ENCODE measurements at places on chromosomes 3 and 15.

DNA sequence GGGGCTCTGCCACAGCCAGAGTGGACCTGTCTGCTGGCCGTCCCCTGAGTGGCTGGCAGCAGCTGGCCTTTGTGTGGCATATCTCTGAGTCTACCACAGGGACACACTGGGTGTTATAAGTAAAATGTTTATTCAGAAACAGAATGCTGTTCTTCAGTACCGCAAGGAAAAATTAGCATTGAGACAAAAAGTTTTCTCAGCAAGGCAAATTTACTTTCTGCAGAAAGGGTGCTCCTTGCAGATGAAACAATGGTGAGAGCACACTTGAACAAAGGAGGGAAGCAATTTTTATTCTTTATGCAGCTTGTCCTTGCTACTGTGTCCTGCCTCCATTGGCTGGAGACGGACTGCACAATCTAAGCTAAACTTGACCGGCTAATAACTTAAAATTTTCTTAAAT, 4.0 kb downstream of the TMEM89 start:
- DNase-seq: no peak

DNA sequence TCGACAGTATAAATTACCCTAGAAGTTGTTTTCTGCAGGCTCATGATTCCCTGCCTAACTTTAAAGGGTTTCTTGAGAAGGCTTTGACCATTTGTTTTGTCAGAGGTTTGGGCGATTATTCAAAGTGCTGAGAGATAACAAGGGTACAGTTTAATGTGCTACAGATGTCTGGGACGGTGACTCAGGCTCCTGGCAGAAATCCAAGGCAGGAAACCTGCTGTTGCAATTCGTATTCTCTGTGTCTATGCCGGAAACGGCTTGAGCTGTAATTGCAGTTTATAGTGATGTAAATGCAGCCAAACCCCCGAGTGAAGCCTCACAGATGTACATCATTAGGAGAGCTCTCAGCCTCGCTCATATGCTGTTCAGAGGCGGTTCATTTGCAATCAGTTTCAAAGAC, 65.6 kb downstream of the SYNPR start:
- DNase-seq: no peak

GRCh38 chr3:17032407-17033034, 147.8 kb downstream of the PLCL2 start:
- no peak for DNase-seq

DNA sequence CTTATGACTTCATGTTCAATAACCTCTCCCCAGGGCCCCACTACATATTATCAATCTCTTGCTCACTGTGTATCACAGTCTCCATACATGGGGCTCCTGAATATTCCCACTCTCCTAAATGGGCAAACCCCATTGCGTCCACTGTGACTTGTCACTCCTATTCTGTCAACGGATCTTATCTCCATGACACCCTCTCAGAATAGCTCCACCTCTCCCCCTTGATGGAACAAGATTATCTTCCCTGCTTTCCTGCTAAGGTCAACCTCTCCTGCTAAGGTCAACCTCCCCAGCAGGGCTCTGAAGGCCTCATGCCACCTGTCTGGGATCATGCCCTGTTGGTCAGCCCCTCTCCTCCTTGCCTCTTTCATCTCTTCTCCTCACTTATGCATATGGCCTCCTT, 1.8 kb downstream of the CLDN18 start:
- no peak for DNase-seq

- DNase-seq: no peak
Measured at GRCh38 chr15:78991476-78991875, 46.6 kb upstream of the CTSH start.

DNA sequence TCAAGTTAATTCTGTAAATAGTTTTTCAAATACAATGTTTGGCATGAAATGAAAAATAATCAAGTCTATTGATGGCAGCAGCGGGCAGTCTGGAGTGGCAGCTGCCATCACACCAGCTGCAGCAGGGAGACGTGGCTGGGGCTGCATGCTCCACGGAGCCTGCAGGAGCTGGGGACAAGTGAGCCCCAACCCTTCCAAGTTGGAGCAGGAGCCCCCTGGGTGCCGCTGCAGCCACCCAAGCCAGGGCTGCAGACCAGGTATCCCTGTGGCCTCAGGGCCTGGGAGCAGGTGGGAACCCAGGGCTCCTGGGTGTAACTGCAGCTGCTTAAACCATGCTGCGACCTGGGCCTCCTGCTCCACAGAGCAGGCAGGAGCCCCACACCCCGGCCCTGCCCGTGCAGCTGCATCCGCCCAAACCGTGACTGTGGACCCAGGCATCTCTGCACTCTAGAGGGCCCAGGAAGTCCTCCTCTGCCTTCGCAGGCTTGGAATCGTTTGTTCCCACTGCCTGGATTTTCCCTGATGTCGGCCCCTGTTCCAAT, 257.4 kb downstream of the PLOD2 start:
- DNase-seq: no peak

DNA sequence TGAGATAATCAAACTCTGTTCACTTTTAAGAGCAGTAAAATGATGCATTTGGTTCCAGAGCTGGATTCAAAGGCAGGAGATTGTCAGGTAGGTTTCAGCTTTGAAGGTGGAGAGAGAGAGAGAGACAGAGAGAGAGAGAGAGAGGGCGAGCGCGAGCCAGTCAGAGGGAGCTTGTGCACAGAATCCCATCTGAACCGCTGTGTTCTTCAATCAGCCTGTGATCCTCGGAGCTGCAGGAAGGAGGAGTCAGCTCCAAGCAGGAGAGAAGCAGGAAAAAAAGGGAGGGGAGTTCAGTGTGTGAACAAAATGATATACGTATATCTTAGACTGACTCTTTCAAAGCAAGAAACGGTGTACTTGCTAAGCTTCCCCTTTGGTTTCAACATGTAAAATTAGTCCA, at the start of gene GPR149:
Gene GPR149 (minus strand): TSS at position 177 of the 400 bp plus-strand sequence. CDS start 575 bp downstream, outside the sequence.
- no peak for DNase-seq

GRCh38 chr3:9730657-9731205, 804 bp upstream of the BRPF1 start:
- DNase-seq: no peak

DNA sequence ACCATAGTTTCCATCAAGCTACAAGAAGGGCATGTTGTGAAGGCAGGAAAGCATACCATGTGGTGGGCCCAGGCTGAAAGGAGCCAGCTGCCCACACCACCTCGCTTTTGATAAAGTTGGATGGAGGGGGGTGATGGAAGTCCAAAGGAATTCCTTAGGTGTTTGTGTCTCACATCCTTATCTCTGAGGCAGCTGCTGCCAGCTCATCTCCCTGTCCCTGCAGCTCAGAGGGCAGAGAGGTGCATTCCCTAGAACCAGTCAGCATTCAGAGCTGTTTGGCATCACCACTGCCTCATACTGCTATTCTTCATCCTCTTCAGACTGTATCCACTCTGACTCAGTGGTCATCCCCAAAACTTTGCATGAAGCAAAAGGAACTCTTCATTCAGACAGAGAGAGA, 141.5 kb upstream of the BFSP2 start:
- DNase-seq: no peak

DNA sequence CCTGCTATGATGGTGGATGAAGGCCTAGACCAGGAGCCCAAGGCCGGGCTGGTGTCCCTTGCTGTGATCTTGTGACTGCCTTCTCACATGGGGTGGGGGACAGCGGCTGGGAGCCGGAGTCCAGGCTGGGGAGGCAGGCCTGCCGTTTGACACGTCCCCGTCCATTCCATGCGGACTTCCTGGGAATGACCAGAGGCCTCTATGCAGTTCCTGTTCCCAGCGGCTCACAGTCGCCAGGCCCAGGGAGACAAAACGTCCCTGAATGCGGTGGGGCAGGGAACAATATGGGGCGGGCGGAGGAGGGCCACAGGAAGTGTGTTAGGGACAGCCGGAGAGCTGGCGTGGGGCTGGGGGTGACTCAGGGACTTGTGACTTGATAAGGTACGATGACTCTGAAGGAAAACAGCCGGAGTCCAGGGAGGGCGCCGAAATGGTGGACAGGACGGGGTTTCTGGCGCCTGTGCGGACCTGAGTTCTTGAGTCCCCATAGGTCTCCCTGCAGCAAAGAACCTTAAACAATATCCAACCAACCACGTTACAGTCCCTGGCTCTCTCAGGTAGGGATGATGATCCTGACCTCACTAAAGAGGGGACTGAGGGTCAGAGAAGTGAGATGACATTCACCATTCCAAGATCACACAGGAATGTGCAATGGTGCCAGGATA, 40.5 kb upstream of the SMAD6 start:
- DNase-seq: no peak

DNA sequence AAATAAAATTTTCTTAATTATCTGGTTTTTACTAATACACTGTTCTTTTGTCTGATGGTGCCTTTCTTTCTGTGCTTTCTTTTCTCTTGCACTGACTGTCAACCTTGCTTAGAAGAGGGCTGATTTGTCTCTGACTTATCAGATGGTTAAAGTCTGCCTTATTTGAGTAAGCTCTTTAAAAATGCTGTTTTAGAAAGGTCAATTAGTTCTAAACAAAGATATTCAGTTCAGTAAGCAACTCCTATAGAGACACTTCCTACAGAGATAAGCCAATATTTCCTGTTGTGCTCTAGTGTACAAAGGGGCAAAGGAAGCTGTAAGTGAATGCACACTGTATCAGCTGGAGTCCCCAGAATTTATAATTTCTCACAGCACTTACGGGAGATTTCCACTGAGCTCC, 153.4 kb upstream of the TSPAN3 start:
- no peak for DNase-seq

- no peak for DNase-seq
Measured at GRCh38 chr15:100308213-100308600, 33.6 kb downstream of the ADAMTS17 start.

DNA sequence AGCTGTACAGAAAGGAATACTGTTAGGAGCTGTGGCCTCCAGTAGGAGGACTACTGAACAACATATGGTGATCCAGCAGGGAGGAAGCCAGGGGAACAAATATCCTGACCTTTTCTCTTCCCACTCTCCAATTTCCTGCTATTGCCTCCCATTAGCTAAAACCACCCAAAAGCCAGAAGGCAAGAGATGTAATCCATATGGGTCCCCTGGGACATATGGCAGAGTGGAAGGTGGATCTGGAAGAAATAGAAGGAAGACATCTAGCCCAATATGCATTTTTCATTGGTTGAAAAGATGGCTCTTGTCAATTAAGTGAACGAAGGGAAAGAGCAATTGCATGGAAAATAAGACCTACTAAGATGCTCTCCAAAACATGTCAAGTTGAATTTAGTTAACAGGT, 167.2 kb downstream of the CNTN3 start:
- no peak for DNase-seq

DNA sequence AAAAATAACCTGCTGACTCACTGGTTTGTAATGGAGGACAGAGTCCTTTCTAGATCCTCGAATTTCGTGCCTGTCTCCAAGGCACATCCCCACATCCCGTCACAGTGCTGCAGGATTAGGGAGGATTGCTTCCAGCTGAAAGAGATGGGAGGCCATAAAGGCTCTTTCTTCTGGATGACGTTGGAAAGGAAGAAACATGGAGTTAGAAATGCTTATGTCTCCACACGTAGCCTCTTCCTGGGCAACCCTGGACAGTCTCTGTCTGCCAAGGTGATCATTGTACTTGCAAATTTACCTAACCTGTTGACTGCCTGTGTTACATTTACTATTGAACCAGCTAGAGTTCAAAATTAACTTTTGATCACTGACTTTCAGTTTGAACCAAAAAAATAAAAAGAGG, 27.6 kb upstream of the VILL start:
- DNase-seq: no peak

- DNase-seq: peak; percentile 3
Measured at GRCh38 chr15:31402003-31402402, 75.4 kb downstream of the KLF13 start.

- no peak for DNase-seq
Measured at GRCh38 chr15:76084256-76084655, 24.5 kb downstream of the TMEM266 start.

- no peak for DNase-seq
Measured at GRCh38 chr3:71168121-71168721, 415.3 kb downstream of the FOXP1 start.

DNA sequence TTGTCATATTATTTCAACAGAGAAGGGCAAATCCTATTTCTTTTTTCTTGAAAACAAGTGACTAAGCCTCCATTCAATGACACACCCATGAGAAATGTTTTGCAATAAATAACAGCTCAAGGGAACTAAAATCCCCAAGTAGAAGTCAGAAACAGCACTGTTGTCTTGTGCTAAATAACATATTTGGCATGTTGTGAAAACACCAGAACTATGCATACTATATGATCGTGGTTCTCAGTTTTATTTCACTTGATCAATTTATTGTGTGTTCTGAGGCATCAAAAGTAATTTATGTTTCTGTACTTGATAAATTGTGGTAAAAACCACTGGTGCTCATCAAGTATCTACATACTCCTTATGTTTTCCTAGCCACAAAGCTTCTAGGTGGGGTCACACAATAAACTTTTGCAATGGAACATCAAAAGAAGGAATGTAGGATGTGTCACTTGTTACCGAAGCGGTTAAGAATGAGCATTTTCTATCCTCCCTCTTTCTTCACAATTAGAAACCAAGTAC, 691.7 kb upstream of the CBLB start:
- DNase-seq: no peak

GRCh38 chr3:120093119-120093910, 932 bp downstream of the GSK3B start:
- DNase-seq: no peak

DNA sequence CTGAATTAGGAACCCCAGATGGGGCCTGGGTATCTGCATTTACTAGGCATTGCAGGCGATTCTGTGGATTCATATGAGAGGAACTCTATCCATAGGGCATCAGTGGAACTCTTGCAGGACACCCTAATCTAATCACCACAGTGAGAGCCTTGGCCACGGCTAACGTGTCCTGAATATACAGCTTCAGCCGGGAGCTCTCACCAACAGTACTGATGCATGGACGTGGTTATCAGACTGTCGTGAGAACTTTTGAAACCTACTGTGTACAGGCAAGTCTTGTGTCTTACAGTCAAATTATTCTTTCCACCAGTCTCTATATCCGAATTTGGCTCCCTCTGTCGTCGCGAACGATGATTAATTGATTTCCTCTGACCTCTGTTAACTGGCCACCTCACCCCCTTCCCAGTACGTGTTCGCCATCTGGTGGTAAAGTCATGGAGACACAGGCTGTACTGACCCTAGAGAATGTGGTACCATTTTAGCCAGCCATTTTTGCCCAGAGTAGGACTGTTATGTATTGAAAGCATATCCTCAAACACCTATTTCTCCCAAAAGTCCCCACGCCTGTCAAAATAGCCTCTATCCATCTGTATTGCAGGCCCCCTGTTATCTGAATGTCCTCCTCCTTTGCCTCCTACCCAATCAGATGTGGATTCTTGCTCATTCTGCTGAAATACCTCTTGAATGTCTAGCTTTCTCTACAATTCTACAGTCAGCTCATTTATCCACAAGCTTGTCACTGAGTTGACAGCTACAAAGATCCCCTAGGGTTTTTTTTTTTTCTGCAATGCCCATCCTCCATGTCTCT, 39.7 kb downstream of the GLDN start:
- DNase-seq: peak; percentile 74

- no peak for DNase-seq
Measured at GRCh38 chr15:88729581-88729980, 73.7 kb upstream of the ACAN start.

GRCh38 chr15:26087881-26088280, 224.8 kb upstream of the ATP10A start:
- DNase-seq: no peak

- DNase-seq: no peak
Measured at GRCh38 chr3:38126121-38126892, 10.6 kb downstream of the ACAA1 start.
